ENCODE measurements at places on chromosomes 5 and 9.
A peak's percentile ranks its signal among the peaks of the same experiment; 100 is the strongest.

- DNase-seq = no peak
Observed at GRCh38 chr5:95102080-95102479, 182.8 kb downstream of the MCTP1 start.

- no peak for DNase-seq
Observed at GRCh38 chr9:126521551-126521950, 92.2 kb upstream of the LMX1B start.

DNA sequence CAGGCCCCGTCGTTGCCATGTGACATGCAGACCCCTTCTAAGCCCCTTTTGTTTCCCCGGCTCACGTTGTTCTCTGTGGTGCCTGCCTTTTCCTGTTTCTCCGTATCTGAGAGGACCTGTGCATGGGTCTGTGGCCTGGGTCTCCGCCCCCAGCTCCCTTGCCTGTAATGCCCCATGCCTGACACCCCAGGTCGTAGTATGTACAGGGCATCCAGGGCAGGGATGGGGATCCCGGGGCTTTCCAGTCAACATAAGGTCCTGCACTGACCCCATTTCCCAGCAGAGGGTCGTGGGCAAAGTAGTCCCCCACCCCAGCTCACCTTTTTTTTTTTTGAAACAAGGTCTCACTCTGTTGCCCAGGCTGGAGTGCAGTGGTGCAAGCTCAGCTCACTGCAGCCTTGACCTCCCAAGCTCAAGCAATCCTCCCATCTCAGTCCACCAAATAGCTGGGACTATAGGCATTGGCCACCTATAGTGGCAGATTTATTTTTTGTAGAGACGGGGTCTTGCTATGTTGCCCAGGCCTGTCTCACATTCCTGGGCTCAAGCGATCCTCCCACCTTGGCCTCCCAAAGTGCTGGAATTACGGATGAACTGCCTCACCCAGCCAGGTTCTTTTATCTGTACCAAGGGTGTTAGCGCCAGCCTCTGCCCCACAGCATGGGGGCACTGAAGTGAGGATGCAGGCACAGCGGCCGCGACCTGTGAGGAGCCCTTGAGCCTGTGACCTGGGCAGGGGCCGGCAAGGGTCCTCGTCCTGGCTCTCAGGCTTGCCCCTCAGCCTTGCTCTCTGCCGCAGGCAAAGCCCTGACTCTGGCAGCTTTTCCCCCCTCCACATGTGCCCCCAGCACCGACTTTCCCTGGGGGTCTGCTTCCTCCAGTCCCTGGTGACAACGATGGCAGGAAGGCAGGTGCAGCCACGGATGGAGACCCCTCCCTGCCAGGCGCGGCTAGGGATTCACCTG lies 19.1 kb upstream of the QSOX2 start:
- DNase-seq = no peak

- DNase-seq = no peak
Observed at GRCh38 chr5:158466191-158466590, 607.2 kb upstream of the CLINT1 start.

DNA sequence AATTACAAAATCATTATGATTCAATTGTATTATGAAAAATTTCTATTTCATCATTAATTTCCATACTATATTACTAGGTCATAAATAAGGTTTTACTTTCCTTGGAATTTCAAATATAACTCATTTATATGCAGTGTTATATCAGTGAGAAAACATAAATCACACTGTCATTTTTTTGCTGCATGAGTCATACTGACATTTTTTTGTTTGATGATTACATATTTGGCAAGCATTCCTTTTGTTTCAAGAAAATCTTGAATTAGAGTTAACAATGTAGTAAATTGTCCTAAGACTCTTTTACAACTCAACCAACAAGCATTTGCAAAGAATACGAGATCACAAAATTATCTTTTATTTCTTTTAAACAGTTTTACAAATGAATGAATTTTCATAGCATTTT lies 298.4 kb upstream of the SEMA6A start:
- DNase-seq = no peak

DNA sequence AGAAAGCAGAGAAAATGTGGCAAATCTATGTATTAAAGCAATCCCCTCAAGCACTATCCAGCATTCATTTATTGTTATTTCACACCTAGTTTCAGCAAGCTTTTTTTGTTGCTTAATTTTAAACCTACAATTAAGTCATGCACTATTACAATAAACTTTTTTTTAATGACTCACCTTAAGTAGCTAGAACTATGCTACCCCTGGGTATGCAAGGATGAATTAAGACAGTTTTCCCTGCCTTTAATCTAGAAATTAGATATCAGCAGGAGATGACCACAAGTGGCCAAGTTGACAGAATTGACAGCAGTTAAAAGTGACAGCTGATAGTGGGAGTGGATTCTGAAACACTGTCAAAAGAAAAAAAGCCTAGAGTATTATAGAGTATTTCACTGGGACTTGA lies 20.0 kb downstream of the ITGA1 start:
- DNase-seq = no peak

GRCh38 chr5:109903061-109903460 lies 213.3 kb downstream of the MAN2A1 start:
- DNase-seq = no peak

DNA sequence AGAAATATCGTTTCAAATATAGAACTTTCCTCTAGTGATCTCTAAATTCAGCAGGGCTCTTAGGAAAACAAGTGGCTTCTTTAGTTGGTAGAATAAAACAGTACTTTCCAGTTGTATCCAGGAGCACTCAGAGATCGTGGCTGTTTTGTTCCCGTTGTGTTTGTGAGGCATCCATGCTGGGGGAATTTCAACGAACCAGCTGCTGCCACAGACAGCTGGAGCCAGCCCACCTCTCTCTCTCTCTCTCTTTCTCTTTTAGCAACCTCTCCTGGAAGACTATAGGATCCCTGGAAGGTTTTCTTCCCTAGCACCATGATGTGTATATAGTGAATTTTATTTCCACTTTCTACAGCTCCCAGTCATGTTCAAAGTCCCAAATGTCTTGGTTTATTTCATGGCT lies 1116.0 kb upstream of the SEMA6A start:
- DNase-seq = no peak

DNA sequence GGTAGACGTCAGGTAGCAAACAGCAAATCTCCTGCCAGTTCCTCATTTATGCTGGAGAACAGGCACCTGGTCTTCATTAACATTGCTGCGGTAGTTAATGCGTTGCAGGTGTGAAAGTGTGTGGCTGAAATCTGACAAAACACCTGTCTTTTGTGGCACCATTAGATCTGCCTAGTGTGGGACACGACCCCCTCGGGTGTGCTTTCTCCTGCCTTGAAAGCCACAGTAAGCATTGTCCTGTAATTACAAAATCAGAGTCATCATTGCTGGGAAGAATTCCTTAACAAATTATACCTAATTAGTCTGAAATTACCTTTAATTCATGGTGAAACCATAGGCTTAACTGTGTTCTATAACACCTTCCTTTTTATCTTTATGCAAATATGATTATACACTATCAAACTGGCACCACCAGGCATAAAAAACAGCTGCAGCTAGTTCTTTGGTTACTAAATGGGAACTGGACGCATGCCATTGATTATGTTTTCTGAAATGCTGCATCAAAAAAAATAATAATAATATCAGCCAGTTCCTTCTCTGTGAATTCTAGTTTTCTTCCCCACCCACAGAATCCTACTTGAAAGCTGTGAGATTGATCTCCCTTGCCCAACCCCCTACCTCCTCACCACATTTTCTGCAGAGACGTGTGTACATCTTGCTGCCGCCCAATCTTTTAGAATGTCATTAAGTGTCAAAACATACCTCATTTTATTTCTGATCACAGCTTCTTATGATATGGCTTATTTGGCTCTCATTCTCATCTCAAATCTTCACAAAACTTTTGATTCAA lies 374.0 kb downstream of the NFIB start:
- no peak for DNase-seq

DNA sequence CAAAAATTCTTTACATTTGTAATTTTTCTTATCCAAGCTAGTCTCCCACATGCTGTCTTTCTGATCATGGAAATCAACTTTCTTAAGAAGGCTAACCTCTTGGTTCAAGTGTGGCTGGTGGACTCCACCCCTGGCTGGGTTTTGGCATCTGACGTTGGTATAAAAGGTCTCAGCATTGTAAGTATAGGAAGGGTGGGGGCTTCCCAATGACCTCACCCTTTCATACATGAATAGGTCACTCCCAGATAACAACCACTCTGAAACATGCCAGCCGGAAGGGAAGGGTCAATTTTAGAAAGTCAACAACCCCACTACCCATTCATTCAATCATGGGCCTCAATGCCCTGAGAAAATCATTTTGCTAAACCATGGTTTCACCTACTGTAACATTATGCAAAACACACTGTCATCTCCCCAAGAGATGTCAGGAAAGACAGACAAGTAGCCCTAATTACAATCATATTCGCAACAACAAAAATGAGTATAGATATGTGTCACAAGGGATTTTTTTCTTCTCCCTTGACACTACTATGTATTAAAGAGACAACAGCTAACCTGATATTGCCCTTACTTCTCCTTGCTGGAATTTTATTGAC lies 31.9 kb upstream of the PCSK5 start:
- no peak for DNase-seq

DNA sequence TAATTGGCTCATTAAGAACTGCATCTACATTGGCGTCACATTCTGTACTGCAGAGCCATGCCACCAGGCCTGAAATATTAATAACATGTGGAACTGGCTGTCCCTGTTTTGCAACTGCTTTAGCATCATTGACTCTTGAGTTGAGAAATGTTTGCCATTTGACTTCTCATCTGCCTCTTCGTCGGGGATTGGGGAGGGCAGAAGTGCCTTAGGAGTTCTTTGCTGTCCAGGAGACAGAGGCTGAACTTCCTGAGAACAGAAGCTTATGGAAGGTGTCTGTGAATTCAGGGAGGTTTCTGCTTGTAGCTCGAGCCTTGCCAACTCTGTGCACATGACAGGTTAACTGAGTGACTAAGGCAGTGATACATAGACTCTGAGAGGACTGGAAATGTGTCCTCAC lies 265.0 kb downstream of the KIF4B start:
- no peak for DNase-seq

- no peak for DNase-seq
Observed at GRCh38 chr9:130362691-130363090, 82.1 kb upstream of the ASS1 start.

- DNase-seq = peak; percentile 51
Observed at GRCh38 chr5:174793684-174794328, 69.4 kb downstream of the MSX2 start.

DNA sequence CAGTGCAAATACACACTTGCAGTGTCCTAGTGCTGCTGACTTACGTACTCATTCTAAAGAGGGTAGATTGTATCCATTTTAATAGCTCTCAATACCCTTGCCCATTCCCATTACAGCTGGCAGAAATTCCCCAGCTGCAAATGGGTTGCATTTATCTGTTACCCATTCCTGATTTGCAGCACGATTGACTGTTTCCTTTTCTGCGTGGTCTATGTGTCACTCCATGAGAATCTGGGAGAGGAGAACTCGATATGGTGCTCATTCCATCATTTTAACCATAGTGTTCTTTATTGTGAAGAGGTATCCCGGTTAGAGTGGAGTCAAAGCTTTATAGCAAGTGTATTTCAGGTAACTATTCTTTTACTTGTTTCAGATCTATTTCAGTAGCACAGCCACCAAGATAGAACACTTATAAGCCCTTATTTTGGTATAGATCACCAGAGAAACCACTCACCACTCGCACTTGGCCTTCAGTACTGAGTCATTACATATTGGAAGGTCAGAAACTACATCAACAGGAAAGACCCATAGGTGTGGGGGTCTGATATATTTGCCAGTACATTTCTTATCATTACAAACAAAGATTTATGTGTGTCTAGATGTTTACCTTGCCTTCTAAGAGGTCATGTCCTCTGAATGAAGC lies 139.5 kb downstream of the MUSK start:
- DNase-seq = no peak

DNA sequence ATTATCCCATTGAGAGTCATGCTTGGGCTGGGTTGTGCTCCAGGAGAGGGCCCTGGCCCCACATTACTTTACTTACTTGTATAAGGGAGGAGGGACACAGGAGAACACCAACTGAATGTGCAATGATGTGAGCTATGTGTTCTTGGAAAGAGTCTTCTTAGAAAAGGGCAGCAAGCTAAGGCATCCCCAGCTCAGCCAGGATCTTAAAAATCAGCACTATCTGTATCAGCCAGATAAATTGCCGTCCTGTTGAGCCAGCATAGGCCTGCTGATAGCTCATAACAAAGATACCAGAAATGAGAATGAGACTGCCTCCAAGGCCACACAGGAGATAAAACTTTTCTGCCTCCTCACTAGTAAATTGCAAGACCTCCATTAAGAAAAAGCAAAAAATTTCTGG lies 357.5 kb downstream of the CAAP1 start:
- DNase-seq = no peak

DNA sequence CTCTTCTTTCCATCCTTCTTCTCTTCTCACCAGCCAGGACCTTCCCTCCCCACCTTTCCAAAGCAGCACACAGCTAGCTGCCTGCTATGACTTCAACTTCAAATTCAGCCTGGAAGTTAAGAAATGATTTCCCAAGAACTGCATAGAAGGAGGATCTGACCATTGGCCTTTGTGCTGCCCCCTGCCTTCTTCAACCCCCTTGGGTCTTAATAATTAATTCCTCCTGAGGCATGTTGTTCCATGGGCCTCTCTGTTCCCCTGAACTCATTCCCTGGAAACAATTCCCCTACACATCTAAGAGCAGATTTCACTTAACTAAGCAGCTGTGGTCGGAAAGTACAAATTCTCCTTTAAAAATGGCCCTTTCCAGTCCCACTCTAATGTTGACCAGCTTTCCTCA lies 62.4 kb downstream of the ADAMTS12 start:
- DNase-seq = no peak

DNA sequence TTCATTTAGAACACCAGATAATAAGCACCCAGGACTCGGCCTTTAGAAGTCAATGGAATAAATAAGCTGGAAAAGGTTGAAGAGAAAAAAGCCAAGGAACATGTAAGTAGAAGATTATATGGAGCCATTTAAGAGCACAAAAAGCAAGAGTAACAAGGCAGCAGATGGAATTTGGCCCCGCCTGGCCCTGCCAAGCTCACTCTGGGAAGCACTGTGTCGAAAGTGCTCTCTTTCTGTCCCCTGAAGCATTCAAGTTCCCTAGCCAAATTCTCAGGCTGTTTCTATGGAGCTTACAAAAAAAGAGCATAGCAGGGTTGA lies 73.0 kb upstream of the GPR151 start:
- no peak for DNase-seq

DNA sequence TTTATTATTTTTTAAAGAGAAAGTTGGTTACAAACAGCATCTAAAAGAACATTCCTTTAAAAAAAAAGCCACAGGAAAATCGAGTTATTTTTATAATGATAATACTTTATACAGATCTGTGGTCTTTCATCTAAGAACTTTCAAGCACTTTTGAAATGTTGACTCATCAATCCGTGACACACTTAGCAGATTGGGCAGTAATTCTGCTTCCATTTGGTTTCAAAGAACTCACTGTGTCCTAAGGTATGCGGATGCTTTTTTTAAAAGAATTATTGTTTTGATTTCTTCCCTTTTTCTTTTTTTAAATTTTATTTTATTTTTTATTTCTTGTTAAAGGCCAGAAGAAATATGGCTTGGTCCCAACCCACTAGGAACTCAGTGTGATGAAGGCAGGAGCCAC lies 147.8 kb downstream of the AOPEP start:
- DNase-seq = no peak

GRCh38 chr9:123868002-123868401 lies 61.9 kb downstream of the DENND1A start:
- no peak for DNase-seq

GRCh38 chr5:12974856-12975255 lies 969.6 kb downstream of the DNAH5 start:
- no peak for DNase-seq

Measured in activated naive CD4-positive, alpha-beta T cell treated with Interleukin-2 at 50 U/mL for 16 hours (primary cell).